HCT116 (cell line): ENCODE measurements at places on chromosomes 5 and 9. TPM values are rescaled to one million over a fixed set of nuclear protein-coding genes. Genes with fewer than 3 reads are reported as not detected.

DNA sequence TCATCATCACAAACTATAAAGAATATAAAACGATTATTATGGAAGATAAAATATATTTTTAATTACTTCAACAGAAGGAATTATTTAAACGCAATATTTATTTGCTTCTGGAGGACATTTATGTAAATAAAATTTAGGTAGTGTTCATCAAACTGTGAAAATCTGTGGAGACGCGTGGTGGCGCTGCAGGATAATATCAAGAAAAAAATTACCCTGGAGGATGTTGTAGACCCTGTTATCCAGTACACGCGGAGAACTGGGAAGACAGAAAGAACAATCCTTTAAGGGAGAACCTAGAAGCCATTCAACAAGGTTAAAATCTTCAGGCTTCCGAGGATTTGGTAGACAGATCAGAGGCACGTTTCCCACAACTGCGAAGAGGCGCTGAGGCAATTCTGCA lies at the start of gene PCDHB12:
TSS of gene PCDHB12 (plus strand) at position 242 of the 400 bp plus-strand sequence. CDS start 189 bp downstream, outside the sequence.
- no peak for DNase-seq

Gene CATSPER3
- 1.7 TPM for total RNA-seq

Gene CDC20B
- total RNA-seq, result not detected

GRCh38 chr5:15263406-15263805 lies 236.6 kb upstream of the FBXL7 start:
- DNase-seq, result no peak

- no peak for DNase-seq
Observed at GRCh38 chr5:179342577-179342976, 2.7 kb downstream of the ADAMTS2 start.

DNA sequence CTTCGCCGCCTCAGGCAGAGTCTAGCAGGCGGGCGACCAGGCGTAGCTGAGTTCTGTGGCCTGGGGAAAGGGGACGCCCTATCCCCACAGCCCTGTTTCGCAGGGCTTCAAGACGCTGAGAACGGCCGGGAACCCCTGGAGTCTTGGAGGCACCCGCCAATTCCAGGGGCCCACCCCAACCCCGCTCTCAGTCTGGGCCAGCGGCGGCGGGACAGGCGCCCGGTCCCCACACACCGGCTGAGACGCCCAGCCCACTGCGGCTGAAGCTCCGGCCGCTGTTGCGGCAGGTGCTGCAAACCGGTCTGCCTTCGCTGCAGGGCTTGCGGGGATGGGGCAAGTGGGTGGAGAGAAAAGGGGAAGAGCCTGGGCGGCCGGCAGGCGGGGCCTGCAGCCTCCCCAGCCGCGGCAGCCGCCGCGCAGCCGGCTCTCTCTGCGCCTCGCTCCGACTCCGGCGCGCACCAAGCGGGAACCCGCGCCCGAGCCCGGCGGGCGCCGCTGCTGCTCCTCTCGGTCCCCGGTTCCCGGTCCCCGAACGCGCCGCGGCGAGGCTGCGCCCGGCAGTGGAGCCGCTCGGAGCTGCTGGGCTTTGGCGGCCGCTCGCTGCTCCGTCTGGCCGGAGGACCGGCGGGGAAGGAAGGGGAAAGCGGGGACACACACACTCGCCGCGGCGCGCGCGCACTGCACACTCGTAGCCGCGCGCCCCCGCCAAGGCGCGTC lies at the start of gene PIP5K1B:
TSS of gene PIP5K1B (plus strand) at position 427 of the 717 bp plus-strand sequence. CDS start 117,375 bp downstream, outside the sequence.
- DNase-seq, result no peak

DNA sequence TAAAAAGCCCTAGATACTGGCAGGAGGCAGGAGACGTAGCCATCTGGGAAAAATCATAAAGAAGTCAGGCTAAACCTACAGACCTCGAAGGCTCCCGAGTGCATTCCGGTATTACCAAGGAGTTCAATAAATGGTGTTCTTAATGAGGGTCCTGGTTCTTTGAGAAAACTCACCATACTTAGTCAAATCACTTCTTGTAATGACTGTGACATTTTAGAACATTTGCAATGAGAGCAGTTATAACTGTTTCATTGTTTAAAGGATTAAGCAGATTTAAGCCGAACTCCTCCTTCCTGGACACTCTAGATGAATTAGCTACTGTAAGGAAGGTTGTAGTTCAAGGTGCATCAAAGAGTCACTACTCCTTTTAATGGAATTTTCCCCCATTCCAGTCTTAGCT lies 67.8 kb downstream of the EFNA5 start:
- no peak for DNase-seq

DNA sequence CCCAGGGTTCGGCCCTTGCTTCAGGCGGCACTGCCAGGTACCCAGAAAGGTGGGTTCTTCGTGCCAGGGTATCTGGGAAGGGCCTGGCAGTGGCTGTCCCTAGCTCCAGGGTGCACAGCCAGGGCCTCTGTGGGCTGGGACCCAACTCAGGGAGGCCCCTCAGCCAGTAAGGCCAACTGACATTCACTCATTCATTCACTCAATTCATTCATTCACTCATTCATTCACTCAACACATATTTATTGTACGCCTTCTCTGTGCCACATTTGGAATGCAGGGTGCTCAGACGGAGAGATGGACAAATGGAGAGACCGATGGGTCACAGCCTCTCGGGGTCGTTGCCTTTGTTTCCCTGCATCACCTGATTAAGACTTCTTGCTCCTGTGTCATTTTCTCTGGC lies 154.9 kb downstream of the GAPVD1 start:
- no peak for DNase-seq

Gene MYOT
- not detected for total RNA-seq

- no peak for DNase-seq
Observed at GRCh38 chr5:43017428-43017815, 22.7 kb downstream of the ANXA2R start.

DNA sequence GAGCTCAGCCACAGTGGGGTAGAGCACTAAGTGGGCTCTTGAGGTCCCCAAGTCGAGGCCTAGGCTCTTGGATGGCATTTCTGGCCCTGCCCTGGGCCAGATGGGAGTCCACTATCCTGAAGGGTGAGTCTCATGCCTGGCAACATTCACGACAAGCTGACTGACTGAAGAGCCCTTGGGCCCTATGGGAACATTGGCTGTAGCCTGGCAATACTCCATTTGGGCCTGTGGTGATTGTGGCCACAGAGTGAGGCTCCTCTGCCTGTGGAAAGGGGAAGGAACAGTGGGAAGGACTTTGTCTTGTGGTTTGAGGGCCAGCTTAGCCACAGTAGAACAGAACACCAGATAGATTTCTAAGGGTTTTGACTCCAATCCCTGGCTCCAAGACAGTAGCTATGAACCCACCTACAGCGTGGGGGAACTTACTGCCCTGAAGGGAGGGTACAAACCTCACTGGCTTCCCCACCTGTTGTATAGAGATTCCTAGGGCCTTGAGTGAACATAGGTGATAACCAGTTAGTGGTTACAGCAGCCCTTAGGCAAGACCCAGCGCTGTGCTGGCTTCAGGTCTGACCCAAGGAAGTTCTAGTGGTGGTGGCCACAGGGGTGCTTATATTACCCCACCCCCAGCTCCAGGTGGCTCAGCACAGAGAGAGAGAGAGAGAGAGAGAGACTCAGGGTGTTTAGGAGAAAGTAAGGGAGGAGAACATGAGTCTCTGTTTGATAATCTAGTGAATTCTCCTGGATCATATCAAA lies 72.4 kb downstream of the KIAA0825 start:
- no peak for DNase-seq

DNA sequence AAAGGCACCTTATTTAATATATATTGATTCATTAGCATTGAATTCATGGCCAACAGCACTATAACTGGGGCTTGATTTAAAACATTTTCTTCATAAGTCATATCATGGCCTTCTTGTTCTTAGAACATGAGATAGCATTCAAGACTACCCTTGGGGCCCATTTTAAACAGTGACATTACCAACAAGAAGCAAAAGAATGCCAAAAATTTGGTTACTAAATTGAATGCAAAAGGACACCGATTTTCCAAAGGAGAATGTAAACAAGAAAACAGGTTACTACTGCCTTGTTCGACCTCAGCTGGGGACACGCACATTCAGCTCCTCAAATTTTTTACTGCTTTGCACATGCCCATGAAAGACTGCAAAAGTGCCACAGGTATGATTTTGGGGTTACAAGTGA lies 219.4 kb upstream of the TLE4 start:
- DNase-seq, result no peak

Gene SPAG8
- 0.39 TPM for total RNA-seq

Gene TENT4A
- total RNA-seq, result 39.8 TPM

GRCh38 chr5:126443374-126443851 lies 20.2 kb downstream of the GRAMD2B start:
- no peak for DNase-seq

Gene CLIC3
- 8.4 TPM for total RNA-seq

- DNase-seq, result no peak
Observed at GRCh38 chr5:160230686-160231527, 1.6 kb downstream of the FABP6 start.

Gene DMRT2
- total RNA-seq, result 0.17 TPM

DNA sequence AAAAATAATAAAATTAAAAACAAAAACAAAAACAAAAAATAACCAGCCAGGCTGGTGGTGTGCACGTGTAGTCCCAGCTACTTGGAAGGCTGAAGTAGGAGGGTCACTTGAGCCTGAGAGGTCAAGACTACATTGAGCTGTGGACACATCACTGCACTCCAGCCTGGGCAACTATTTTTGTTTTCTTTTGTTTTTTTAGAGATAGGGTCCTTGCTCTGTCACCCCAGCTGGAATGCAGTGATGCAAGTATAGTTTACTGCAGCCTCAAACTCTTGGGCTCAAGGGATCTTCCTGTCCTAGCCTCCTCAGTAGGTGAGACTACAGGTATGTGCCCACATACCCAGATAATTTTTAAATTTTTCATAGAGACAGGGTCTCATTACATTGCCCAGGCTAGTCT lies 80.6 kb downstream of the CEMIP2 start:
- DNase-seq, result no peak

Gene FAT2
- total RNA-seq, result 0.05 TPM

DNA sequence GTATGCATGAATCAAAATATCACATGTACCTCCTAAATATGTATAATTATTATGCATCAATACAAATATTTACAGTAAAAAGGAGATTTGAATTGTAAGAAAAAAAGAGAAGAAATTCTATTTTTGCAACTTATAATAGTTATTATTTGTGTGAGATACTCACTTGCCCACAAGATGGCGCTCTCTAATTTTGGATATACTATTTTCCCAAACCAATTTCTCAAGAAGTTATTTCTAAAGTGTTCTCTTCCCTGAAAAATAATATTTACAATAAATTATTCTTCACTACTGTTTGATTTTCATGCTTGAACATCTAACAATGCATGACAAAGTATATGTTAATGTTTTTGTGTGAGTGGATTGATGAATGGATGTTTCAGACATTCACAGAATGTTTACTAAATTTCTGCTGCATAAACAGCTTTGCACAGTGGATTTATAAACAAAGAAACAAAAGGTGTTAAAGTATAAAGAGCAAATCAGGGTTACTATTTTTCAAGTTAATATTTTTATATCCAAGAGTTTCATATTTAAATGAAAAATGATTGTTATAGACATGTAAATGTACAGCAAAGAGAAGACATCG lies 503.4 kb downstream of the PDE4D start:
- no peak for DNase-seq

- DNase-seq, result no peak
Observed at GRCh38 chr9:78857373-78858225, 560.7 kb downstream of the PSAT1 start.

DNA sequence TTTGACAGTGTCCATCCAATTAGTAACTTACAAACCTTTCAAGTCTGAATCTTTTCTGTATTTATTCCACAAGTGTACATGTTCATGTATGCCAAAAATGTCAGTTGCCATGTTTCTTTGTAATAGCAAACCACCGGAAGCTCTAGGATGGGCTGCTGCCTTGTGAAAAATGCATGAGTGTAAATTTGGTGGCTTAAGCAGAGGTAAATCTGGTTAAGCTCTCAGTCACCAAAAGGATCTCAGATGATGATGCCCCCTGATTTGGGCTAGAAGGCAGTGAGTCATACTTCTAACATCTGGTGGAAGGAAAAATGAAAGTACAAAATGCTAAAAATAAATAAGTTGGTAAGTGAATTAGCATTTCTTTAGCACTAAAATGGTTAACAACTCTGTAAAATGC lies 567.5 kb downstream of the ELAVL2 start:
- no peak for DNase-seq

DNA sequence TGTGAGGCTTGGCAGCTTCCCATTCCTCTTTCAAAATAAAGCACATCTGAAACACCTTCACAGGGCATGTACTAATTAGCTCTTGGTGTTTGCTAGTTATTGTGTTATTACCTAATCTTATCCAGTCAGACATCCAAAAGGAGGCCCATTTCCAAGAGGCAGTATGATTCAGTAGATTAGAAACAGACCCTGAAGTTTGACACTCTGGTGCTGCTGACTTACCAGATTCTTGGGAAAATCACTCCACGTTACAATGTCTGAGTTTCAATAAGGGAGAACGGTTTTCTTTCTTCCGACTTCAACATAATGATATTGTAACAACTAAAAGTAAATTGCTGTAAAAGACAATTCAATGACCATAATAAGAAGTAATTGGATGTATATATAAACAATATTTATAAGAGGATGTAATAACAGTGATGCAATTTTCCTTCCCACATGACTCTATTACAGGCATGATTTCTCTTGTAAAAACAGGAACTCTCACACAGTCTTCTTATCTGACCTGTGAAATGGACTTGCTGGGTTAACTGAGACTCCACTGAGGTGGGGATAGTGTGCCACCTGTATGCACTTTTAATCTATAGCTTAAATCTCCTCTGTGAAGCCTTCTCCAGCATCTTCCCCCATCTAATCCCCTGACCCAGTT lies 181.3 kb upstream of the ELL2 start:
- DNase-seq, result no peak

- DNase-seq, result no peak
Observed at GRCh38 chr9:129245276-129245675, 67.2 kb upstream of the IER5L start.

- no peak for DNase-seq
Observed at GRCh38 chr9:135592331-135592590, 30.7 kb downstream of the PAEP start.

DNA sequence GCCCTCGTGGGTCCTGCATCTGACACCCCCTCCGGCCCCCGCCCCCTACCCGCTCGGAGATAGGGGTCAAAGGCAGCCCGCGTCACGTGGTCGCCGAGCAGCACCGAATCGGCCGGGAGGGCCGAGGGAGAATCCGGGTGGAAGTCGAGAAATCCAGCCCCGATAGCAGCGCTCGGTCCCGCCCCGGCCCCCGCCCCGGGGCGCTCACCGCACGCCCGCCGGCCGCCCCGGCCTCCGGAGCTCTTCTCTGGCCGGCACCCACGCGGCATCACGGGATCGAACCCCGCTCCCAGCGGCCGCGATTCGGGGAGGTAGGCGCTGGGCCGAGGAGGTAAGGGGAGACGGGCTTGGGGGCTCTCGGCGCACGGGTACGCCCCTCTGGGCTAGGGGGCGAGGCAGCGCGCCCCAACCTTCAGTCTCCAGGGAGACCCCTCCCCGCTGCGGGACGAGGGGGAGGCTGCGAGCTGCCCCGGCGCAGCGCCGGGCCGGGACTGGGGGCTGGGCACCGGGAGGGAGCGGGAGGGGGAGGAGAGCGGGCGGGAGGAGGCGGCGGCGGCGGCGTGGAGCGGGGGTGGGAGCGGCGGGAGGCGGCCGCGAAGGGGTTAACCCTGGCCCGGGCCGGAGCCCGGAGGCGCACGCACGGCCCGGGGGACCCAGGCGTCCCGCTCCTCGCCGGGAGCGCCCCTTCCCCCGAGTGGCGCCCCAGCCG lies 22.1 kb upstream of the NDST1 start:
- no peak for DNase-seq

- DNase-seq, result no peak
Observed at GRCh38 chr5:176153741-176154140, 84.5 kb upstream of the SIMC1 start.
